Right forelimb (tissue), 1 donor: ENCODE measurements at places on chromosomes 3 and 15.

GRCh38 chr3:153182501-153183293 lies 20.7 kb downstream of the RAP2B start:
- DNase-seq: no peak

GRCh38 chr3:186871403-186871924 lies 29.0 kb downstream of the ADIPOQ start:
- DNase-seq: no peak

DNA sequence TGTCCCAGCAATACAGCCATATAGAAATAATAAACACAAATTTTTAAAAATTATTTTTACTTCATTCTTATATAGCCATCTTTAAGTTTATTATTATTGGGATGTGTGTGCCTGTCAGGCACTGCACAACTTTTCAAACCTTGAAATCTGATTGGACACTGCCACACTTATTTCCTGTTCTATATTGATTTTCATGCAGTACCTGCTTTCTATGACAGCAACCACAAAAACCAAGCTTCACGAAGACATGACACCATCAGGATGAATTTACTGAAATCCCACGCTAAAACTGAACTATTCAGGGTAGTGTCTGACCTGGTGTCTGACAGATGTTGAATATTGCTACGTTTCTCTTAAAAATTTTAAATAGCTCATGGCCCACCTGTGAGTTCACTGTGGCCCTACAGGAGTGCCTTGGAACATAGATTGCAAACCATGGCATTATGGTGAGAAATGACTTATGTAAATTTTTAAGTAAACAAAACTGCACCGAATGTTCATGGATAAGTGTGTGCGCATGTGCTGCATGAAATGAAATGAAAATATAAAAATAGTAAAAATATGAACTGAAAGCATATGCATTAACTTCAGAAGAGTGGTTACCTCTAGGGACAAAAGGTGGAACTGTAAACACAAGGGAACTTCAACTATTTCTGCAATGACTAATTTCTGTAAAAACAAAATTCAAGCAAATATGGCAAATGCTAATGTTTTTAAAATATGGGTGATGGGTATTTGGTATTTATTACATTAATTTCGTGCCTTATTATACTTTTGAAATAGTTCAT lies 152.3 kb downstream of the ZBTB20 start:
- no peak for DNase-seq

GRCh38 chr3:188867691-188868265 lies 304.0 kb upstream of the TPRG1 start:
- DNase-seq: no peak

DNA sequence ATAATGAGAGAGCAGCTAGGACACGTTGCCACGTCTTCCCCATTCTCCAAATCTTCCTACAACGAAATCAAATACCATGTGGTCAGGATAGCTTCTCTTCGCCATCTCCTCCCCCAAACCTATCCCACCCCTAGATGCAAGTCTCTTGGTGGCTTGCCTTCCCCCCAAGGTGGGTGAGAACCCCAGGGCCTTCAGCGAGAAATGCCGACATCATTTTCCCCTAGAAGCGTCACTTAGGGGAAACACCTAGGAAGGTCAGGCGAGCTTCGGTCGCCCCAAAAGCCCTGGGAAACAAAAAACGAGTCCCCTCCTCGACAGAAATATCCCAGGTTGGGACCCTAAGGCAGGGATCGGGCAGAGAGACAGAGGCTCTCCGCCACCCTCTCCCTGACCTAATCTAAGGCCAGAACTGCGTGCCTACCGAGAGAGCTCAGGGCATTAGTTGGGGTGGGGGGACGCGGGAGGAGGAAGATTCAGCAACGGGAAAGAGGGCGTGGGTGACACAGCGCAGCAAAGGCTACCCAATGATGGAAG lies 502 bp downstream of the DPH3 start:
- DNase-seq: peak; percentile 50

DNA sequence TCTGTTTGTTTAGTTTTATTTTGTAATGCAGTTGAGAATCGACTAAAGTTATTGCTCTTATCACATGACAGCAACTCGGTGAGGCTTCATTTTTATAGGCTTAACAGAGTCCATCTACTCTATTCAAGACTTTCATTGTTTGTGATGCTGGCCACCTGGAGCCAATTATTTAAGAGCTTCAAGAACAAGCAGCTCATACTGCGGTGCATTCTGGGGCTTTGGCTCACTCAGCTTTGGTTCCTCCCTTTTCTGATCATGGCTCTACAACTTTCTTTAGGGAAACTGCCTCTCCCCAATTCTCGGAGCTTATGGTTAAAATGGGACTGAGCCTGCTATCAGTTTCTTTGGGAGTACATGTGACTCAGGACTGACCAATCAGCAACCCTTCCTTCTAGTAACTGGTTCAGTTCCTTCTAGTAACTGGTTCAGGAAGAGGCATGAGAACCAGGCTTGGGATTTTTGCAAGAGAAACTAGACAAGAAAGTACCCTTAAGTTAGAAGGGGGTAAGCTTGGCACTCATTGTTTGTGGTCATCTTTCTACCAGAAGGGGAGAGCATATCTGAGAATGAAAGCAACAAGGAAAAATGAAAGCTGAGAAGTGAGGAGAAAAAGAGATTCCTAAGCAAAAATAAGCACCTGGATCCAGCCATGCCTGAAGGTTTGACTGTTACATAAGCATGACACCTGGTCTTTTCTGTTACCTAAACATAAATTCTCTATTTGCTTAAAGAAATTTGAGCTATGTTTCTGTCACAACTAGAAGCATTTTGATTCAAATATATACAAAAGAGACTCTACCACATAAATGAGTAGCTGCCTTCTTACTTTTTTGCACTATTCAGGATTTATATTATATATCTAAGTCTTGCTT lies 24.1 kb upstream of the ARHGEF3 start:
- DNase-seq: no peak

DNA sequence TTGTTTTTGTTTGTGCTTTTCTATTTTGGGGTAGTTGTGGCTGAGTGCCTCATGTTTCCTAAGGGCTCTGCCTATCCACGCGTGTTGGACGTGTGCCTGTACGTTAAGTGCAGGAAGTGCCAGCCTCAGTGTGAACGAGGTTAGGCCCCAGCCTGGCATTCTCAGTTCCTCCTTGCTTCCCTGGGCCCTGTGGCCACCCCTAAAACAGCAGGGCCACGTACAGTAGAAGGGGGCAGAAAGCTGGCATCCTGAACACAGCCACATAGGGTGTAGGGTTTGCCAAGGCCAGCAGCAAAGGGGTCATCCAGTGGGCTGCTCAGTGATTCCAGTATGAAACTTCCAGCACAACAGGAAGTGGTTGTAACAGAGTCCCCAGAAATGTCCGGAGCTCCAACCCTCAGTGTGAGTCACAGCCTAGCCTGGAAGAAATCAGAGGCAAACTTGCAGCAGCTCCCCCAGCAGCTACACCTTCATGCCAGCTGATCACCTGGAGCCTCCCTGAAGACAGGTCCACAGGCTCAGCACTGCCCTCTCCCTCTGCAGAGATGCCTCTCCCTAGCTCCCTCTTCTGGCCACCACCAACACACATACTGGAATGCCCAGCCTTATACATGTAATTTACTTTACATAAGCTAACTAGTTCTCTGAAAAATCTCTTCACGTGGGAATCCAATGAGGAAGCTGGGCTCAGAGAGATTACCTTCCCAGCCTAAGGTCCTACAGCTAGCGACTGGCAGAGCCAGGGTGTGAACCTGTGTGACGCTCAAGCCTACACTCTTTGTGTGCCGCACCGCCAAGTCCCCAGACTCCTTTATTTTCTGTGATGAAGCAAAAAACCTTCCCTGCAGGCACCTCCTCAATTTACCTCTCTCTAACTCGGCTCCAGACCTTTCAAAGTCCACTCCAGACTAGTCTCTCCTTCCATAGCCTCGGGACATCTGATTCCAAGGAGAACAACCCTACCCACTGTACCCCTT lies 26.6 kb downstream of the ILDR1 start:
- DNase-seq: no peak

DNA sequence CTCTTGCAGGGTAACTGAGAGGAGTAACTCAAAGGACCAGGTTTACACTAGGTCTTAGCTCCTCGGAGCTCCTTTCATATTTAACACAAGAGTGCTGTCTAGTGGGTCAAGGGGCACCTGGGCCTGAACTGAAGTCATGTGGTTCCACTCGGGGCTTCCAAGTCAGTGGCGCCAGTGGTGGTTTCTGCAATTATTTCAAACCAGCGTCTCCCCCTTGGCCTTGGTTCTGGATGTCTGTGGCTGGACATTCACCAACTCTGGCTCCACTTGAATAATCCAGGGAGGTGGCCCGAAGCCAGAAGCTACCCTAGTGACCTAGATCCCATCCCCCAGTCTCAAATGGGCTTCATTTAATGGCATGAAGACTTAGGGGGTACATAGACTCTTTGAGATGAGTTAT lies 144.3 kb upstream of the ADAMTS9 start:
- no peak for DNase-seq

- no peak for DNase-seq
Measured at GRCh38 chr3:73621388-73621787, 3.4 kb downstream of the PDZRN3 start.
